Stimulated activated CD4-positive, alpha-beta T cell treated with anti-CD3 and anti-CD28 coated beads, Interleukin-1b, Interleukin-23, amount 100 ng/mL, for 4 hours (primary cell): ENCODE measurements at places on chromosomes 2 and 18.

- DNase-seq = no peak
These were observed 238.5 kb downstream of the GALR1 start for GRCh38 chr18:77487951-77488740.

GRCh38 chr2:46569766-46570165 is 90.4 kb downstream of the TMEM247 start:
- DNase-seq = no peak

DNA sequence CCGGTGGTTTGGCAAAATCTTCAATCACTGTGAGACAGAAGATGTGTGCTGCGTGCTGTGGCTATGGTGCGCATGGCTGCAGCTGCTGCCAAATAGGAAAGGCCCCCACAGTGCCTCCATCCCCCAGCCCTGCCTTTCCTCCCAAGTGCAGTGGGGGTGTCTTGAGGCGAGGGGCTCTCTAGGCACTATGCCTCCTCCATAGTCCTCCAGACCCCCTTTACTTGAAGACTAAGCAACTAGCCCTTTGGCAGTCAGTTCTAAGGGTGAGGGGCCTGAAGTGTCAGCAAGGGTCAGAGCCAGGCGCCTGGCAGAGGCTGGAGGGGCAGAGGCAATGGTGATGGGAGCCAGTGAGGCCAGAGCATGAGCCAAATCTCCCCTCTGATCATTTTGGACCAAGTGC is 13.6 kb upstream of the TMEM185B start:
- no peak for DNase-seq

DNA sequence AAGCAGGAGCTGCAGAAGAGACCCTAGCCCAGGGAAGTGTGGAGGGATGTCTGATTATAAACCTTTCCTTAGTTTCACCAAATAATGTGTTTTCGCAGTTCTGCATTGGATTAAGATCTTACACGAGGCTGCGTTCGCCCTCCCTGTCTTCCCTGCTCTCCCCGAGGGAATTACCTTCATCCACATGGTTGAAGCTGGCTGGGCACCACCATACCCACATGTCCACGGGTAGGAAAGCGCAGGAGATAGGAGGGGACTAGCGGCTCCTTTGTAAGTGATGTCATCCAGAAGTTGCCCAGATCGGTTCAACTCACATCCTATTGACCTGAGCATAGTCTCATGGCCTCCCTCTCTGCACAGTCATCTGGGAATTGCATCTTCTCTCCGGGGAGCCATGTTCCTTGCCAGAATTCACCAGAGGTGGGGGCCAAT is 1.1 kb downstream of the TTL start:
- no peak for DNase-seq

DNA sequence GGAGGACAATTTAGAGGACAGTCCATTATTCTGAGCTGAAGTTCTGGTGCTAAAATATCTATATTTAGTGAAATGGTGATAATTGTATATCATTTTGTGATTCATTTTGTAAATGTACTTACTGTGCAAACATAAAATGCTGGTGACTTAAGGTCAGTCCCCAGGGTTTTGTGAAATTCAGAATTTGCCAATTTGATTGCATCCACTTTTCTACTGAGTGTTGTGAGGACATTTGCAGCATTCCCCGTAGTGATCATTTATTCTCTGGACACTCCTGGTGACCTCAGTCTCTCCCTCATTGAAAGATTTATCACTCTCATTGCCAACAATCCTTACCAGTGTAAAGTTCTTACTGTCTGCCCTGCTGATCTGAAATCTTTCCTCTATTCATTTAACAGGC is 98.2 kb downstream of the SOCS6 start:
- no peak for DNase-seq

GRCh38 chr2:121189011-121189410 is 96.0 kb downstream of the TFCP2L1 start:
- no peak for DNase-seq

GRCh38 chr2:205481861-205482260 is 200.4 kb upstream of the NRP2 start:
- no peak for DNase-seq

DNA sequence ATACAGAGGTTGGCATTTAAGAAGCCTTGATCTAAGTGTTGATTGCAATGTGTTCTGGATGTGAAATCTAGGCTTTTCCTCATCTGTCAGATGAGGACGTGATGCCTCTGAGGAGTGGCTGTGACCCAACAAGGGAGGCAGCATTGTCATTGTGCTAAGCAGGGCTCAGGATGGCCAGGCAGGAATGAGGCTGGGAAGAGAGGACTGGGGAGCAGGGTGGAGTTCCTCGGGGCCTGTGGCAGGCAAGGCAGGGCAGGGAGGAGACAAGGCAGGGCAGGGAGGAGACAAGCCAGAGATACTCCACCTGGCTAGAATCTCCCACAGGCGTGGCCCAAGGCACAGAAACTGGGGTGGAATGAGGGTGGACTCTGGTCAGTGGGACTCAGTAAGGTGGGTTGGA is 116.6 kb downstream of the RPIA start:
- DNase-seq = no peak

DNA sequence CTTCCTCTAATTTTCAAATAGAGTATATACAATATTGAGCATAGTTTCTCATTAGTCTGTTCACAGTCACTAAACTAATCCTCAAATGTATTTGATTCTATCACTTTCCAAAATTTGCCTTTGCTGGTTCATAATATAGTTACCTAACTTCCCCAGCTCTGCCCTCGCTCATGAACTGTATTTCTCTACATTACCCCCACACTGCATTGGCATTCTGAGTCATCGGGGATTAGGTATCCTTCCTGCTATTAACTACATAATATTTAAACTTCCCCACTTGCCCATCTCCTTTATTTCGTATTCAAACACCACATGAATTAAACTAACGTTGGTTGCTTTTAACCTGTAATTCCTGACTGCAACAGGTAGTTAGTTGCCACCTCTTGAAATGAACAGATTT is 14.8 kb upstream of the CLASP1 start:
- no peak for DNase-seq

DNA sequence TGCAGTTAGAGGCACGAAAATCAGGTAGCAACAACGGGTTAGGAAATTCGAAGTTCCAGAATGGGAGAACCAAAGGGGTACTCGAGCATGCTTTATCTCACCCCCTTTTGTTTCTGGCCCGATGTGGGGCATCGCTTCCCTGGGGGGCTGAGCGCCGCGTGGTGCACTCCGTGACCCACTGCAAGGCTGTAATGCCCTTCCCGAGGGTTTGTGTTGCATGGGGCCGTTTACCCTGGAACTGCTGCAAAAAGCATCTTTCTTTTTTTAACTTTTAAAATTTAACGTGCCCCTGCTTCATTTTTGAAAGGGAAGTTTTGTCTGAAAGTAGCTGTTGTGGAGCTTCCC is 4.8 kb downstream of the GDF7 start:
- DNase-seq = no peak

DNA sequence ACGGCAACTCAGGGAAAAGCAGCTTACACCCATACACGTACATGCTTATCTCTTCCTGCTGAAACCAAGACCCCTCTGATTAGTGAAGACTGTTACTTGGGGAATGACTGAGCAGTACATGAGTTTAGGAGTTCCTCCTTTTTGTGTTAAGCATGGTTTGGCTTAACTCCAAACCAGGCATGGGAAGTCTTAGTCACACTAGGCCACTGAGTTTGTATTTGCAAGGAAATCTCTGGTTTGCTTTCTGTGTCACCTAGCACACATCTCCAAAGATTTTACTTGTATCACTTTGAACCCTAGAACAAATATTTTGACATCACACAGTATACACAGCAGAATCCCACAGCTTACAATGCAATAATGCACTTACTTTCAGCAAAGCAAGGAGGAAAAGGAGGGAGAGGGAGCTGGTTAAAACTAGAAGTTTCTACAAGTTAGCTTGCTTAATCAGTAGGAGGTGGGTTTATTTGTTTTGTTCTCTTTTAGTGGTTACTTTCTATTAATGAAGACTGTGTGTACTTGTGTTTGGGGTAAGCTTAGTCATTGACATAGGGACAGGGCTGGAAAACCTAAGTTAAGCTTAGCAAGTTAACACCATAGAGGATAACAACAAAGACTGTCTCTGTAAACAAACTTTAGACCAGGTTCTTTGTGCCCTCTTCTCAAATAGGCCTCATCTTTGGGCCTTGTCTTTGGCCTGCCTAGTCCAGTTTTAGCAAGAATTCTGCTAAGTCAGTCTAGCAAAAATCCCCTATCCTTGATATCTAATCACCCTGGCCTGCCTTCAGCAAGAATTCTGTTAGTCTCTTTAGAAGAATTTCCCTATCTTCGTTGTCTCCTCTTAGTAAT is 219.4 kb downstream of the MREG start:
- DNase-seq = no peak

GRCh38 chr18:6629635-6630140 is 99.8 kb upstream of the ARHGAP28 start:
- DNase-seq = no peak

DNA sequence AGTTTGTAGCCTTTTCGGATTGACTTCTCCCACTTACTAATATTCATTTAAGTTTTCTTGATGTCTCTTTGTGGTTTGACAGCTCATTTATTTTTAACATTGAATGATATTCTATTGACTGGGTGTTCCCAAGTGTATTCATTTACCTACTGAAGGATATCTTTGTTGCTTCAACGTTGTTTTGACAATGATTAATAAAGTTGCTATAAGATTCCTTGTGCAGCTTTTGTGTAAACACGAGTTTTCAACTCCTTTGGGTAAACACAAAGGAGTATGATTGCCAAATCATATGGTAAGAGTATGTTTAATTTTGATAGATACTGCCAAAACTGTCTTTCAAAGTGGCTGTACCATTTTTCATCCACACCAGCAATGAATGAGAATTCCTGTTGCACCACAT is 1200.9 kb downstream of the DSC3 start:
- no peak for DNase-seq

- DNase-seq = no peak
These were observed 219.7 kb upstream of the CHST9 start for GRCh38 chr18:27404855-27405254.

DNA sequence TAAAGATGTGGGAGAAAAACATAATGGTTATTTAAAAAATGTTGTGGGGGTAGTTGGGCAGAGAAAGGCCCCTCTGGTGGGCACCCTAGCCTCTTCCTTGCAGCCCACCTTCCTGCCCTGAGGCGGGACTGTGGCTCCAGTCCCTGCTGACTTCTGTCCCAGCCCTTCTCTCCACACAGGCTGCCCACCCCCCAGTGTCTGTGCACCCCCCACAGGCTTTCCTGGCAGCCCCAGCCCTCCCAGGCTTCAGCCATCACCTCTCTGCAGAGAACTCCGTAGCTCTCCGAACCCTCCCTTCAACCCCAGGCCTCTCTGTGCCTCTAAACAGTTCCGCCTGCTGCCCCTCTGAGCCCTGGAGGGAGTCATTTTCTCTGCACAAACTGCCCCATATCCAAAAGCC is 75.4 kb downstream of the DYSF start:
- no peak for DNase-seq

DNA sequence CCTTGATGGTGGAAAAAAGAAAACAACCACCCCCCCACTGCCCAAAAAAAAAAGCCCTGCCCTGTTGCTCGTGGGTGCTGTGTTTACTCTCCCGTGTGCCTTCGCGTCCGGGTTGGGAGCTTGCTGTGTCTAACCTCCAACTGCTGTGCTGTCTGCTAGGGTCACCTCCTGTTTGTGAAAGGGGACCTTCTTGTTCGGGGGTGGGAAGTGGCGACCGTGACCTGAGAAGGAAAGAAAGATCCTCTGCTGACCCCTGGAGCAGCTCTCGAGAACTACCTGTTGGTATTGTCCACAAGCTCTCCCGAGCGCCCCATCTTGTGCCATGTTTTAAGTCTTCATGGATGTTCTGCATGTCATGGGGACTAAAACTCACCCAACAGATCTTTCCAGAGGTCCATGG is 28.0 kb downstream of the MAL start:
- no peak for DNase-seq

GRCh38 chr2:16411788-16412187 is 253.8 kb downstream of the CYRIA start:
- no peak for DNase-seq

DNA sequence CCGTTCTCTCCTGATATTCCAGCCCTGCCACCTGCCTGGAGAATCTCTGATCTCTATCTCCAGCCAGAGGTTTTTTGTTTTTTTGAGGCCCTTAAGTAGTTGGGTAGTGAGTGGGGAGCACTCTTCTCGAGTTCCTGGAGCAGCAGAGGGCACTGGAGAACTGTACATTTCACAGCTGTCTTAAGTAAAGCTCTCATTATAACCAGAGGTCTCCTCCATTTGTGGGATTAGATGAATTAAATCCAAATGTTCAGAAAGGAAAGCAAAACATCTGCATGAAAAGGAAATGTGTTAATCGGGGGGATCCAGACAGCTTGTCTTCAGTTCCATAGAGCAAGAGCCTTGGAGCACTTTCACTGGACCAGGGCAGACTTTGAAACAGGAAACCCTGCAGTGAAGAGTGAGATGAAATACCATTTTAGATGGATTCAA is 32.8 kb downstream of the AOX1 start:
- no peak for DNase-seq

- DNase-seq = no peak
These were observed 1.4 kb upstream of the ZFP36L2 start for GRCh38 chr2:43227830-43228281.

DNA sequence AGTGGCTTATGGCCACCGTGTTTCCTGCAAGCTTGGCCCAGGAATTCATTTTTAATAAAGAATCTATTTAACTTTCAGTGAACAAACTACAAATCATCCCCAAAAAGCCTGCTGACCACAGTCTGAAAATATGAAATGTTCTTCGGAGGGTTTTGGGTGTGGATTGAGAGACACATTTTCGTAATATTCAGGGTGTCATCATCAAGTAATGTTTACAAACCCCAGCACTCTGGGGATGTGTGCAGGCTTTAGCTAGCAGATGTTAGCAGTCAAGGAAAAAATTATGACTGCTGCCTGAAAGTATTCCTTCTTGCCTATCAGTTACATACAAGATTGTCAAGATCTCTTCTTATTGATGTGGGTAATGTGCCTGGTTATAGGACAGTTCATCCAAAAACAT is 143.9 kb upstream of the FN1 start:
- DNase-seq = no peak

DNA sequence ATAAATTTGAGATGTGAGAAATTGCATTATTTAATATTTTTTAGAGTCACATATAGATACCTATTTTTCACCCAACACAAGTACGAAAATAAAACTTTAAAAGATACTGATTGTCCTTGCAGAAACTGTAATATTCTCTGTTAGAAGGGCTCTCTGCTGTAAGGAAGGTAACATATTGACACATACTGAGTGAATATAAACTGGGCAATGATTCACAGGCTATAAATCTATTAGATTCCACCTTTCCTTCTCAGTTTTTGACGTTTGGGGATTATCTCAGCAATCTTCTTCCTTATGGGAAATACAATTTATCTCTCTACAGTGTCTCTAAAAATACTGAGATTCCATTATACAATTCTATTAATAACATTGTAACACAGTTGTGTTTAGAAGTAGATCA is 229.1 kb upstream of the MAP2 start:
- no peak for DNase-seq

DNA sequence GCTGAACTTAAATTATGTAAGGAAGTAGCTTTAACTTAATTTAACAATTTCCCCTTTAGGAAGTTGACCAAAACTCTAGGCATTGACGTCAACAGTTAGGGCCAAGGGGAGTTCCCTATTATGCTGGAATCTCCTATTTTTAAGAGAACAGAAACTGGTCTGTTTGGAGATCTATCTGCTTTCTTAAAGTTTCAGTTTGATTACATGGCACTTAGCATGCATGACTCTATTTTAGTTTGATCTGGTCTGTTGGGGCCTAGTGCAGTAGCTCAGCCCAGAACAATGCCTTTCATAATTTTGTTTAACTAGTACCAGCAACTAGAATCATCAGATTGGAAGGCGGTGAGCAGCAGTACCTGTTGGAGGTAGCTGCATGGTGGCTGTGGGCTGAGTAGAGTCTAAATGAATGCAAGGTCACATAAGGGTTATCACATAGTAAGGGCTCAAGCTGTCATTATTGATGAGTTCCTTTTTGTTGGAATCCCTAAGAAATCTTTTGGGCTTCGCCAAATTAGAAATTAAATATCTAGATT is 60.5 kb upstream of the ZNG1B start:
- no peak for DNase-seq
